ENCODE measurements at places on chromosomes 1 and 21.

- no peak for DNase-seq
Measured at GRCh38 chr1:192265516-192266173, 51.1 kb upstream of the RGS21 start.

- no peak for DNase-seq
Measured at GRCh38 chr1:95982711-95983110, 738.9 kb upstream of the PTBP2 start.

DNA sequence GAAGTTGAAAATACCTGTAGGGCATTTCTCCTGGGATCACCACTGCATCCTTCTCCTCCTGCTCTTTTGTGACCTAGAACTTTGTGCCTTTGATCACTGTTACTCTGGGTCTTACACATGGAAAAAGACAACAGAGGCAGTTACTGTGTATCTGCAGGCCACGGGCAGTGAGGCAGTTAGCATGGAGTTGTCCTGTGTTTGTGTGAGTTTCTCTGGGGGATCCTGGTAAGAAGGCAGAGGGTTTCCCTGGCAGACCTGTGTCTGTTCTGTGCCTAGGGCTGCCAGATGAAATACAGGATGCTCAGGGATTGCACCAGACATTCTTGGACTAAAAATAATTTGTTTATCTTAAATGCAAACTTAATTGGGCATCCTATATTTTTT, 44.4 kb upstream of the SCCPDH start:
- DNase-seq = no peak

DNA sequence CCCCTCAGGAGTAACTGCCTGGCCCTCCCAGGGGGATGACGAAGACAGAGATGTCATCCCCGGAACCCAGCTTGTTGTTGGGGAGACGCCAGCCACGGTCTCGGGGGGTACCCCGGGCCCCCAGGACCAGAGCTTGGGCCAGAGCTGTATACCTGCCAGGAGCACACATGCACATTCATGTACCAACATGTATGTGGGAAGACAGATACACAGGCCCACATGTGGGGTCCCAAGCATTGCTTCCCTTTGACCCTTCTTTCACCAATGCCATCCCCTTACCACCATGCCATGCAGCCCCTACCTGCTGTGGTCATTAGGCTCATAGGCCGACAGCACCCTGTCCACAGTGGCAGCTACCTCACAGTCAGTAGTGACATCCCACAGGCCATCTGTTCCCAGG, 3.2 kb upstream of the RHOC start:
- no peak for DNase-seq

DNA sequence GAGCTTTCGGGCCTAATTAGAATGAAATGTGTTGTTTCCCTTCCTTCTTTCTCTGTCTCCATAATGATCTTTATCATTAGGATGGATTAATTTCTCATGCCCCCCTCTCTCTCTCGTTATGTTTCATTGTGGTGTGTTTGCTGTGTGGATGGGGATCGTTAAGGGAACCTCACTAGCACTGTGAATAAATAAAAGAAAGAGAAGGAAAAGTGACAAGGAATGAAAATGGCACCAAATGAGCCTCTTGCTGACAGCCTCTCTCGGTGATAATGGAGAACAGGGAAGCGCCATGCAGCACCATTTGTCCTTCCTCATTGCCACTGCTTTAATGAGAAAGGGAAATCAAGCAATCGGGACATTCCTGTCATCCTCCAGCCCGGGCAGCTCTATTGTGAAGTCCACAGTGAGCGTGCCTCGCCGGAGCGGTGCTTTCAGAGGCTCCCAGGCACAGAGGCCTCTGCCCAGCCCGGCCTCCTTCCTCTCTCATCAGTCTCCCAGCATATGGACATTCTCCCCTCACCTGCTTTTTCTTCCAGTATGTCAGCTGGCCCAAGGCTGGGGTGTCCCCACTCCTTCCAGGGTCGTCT, 265.7 kb upstream of the TMEM51 start:
- no peak for DNase-seq

DNA sequence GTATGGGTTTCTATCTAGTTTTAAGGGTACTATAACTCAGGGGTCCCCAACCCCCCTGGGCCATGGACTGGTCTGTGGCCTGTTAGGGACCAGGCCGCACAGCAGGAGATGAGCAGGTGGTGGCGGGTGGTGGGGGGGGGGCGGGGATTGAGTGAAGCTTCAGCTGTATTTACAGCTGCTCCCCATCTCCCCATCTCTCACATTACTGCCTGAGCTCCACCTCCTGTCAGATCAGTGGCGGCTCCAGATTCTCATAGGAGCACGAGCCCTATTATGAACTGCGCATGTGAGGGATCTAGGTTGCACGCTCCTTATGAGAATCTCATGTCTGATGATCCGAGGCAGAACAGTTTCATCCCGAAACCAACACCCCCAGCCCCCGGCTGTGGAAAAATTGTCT, 95.1 kb upstream of the SLC45A1 start:
- DNase-seq = no peak

GRCh38 chr1:1080122-1080757, 6.1 kb upstream of the RNF223 start:
- no peak for DNase-seq

DNA sequence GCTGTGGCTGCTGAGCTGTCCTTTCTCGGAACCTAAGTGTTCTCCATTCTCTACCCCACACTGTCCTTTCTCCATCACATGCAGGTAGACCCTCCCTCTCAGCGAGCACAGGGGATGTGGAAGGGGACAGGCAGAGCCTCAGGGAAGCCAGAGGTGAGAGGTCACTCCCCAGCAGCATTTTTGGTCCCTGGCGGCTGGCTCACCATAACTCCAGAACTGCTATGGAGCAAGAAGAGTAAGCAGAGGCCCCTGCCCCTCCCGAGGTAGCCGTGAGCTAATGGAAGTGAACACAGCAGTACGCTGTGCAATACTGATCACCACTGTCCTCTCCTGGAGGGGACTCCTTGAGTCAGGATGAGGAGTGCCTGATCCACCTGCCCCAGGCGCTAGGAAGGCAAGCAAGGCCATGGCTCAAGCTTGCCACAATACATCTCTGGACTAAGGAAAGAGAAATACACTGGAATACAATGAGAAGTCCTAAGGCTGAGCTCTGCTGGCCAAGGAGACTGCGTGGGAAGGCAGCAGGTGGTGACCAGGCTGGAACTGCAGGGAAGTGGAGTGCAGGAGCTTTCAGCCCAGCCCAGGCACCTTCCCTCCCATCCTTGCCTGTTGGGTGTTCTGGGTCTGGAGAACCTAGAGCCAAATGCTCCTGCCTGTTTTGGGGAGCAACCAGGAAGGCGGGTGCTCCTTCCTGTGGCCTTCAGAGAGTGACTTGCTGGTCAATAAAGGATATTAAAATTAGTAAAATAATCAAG, 96.2 kb downstream of the LAMC2 start:
- no peak for DNase-seq

DNA sequence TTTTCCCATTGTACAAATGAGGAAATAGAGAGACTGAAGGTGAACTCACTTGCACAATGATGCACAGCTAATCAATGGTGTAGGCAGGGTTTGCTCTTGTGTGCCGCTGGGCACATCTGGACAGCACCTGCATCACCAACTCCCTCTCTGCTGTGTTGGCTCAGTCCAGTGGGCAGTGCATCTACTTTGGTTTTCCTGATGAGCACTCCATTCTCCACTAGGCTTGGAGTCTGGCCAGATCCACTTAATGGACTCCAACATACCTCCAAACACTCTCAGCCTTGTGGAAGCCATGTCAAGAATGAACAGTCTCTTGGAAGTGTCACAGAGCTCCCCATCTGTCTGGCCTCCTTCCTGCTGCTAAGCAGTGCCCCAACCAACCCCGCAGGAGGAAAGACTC, 152.2 kb downstream of the HIVEP3 start:
- no peak for DNase-seq

- no peak for DNase-seq
Measured at GRCh38 chr1:30731806-30732276, 8.5 kb upstream of the MATN1 start.

- DNase-seq = no peak
Measured at GRCh38 chr1:193909406-193910082, 723.1 kb upstream of the B3GALT2 start.

All from NCI-H2081 treated with DMSO at 0.1 percent for 48 hours (cell line).